ENCODE measurements at places on chromosomes 1 and 21. TPM values are rescaled to one million over a fixed set of nuclear protein-coding genes. Genes with fewer than 3 reads are reported as not detected.
A peak's percentile ranks its signal among the peaks of the same experiment; 100 is the strongest.

GRCh38 chr21:45409466-45410150, 4.6 kb downstream of the COL18A1 start:
- DNase-seq = no peak

HIPK1 gene
- 23.9 TPM for total RNA-seq

DNA sequence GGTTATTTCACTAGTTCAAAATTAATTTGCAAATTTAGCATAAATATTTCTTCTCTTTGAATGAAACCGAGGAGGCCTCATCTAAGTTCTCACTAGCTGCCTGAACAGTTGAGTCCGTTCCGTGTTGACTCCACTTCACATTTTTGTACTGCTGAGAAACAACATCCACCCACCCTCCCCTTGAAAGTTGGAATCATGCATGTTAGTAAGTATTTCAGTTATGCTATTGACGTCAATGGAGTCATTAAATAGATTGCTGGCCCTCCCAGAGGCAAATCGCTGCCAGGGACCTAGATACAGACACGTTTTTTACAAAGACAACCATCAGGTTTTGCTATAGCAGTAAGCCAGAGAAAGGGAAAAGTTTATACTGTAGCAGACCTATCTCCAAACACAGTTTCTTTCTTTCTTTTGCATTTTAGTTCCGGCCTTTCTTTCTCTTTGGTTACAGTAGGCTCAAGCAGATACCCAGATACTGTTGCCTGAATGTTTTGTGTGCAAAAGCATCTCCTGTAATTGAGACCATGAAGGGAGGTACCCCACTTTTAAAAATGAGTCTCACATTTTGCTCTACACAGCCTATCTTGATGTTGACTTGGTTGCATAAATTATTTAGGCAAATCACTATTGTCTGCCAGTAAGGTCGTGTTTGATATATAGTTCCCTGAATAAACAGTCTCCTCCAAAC, 262.6 kb upstream of the SGIP1 start:
- DNase-seq = peak; percentile 97

RNF207 gene
- 22.5 TPM for total RNA-seq

DNA sequence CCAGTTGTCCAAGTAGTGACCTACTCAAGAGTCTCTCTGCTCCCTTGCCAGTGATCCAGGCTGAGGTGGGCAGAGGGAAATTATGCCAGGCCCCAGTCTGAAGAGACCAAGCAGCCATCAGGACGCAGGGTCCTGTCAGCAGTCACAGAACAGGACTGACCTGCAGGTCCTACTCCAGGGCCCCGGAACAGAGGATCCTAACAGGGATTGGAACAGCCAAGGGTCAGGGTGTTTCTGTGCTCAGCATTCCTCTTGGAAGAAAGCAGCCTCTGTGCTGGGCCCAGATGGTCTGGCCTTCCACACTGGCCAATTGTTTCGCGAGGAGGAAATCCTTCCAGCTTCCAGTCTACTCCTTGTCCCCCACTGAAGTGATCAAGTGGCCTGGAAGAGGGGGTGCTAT, 41.6 kb upstream of the USP1 start:
- DNase-seq = no peak

CASQ2 gene
- total RNA-seq = not detected

COA6 gene
- 20.7 TPM for total RNA-seq

NCF2 gene
- total RNA-seq = 7.7 TPM

DNA sequence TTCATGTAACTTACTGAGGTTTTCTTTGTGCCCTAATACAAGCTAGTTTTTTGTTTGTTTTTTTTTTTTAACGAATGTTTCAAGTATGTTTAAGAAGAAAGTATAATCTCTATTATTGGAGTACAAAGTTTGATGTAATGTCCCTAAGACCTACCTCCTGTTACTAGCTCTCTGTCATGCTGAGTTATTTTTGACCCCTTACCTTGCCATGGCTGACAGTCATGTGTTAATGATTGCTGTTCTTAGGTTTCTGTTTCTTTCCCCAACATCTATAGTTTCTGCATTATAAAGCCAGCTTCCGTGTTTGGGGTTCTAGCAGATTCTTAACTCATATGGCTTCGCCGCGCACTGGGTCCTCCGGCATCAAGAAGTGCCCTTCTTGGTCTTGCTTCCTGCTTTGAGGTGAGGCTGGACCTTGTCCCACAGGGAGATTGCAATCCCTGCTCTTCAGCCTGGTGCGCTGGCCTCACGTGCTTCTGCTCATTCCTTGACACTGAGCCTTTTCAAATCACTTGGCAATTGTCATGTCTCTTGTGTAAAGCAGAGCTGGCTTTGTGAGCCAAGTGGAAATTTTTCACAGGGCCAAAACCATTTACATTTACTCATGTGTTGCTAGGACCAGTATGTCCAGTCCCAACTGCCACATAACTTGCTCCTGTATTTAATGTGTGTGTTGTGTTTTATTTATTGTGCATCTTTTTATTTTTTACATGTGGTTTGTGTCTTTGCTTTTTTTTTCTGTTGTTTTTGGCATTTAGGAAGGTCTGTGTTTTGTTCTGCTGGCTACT, 135.0 kb upstream of the COL6A1 start:
- no peak for DNase-seq

- no peak for DNase-seq
Measured at GRCh38 chr21:36028127-36029069, 31.9 kb downstream of the SETD4 start.

DNA sequence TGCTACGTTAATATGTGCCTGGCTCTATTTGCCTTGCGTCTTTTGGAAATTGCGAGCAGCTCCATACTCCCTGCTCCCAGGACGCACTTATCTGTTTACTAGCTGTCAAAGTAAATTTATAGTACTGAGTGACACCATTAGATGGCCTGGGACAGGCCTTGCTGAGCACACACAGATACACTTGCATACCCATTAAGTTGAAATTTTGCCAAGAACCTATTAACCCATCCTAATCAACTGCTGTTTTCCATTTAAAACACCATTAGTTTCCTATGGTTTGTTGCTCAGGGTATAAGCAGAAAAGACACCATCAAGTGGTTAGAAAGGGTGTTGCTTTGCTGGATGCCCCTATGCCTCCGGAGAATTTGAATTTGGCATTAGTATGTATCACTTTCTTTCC, 187.3 kb downstream of the SLC44A5 start:
- DNase-seq = no peak

CATSPERE gene
- 2.3 TPM for total RNA-seq

RGS8 gene
- total RNA-seq = not detected

GADD45A gene
- 123 TPM for total RNA-seq

LRRN2 gene
- total RNA-seq = 0.19 TPM

DNA sequence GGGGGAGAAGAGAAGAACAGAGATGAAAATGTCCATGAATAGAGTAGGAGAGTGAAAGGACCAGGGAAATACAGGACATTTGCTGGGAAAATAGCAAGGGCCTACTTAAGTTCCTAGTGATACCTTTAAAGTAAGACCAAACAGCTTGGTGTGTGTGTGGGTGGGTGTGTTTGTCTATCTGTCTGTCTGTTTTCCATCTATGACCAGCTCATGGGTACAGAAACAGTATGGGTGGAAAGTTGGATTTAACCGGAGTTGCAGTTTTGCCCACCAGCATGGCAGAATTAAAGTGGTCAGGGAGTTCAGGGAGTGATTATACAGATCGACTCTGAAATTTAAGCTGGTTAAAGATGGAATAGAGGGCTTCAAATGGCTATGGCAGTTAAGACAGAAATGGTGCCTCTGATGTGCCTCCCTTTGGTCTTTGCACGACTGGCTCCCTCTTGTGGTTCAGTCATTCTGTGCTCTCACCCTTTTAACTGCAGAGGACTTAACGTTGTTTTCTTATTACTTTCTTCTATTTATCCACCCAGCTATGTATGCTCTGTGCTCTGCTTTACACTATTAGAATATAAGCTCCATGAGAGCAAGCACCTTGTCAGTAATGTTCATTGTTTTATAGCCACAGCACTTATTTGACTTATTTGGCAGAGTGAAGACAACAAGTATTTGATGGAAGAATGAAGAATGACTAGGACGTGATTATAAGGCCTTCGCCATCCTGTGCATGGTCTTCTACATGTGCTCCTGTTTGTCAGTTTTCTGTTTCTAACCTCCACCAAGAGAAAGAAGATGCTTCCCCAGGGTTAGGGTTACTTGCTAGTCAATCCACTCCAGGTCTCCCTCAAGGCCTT, 72.7 kb upstream of the AK4 start:
- DNase-seq = peak; percentile 57

VANGL2 gene
- 1.1 TPM for total RNA-seq

Measured in glomerular endothelial cell (primary cell).